ENCODE measurements at places on chromosomes 2 and 18. TPM values are rescaled to one million over a fixed set of nuclear protein-coding genes. Genes with fewer than 3 reads are reported as not detected.

GRCh38 chr2:40450796-40451430, 977 bp downstream of the SLC8A1 start:
- DNase-seq, result no peak

The SLC4A5 gene
- total RNA-seq, result 2.2 TPM

GRCh38 chr2:209878701-209879100, 107.1 kb downstream of the UNC80 start:
- no peak for DNase-seq

The INHBB gene
- total RNA-seq, result 2.8 TPM

- no peak for DNase-seq
Observed at GRCh38 chr18:26159353-26159752, 25.7 kb downstream of the PSMA8 start.
